ENCODE measurements at places on chromosomes 2 and 18.

DNA sequence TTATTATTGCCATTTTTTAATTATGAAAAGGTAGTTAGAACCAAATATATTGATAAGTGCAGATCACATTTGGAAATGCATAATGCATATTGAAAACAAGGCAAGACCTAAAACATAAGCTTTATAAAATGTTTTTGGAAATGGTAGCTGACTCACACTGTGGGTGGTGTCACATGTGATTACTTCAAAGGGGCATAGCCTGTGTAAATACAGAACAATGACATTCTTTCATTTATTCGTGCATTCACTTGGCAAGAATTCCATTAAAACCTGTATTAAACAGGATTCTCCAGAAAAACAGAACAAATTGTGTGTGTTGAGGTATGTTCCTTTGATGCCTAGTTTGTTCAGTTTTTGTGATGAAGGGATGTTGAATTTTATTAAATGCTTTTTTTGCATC is 427.3 kb upstream of the ST6GAL2 start:
- no peak for DNase-seq

DNA sequence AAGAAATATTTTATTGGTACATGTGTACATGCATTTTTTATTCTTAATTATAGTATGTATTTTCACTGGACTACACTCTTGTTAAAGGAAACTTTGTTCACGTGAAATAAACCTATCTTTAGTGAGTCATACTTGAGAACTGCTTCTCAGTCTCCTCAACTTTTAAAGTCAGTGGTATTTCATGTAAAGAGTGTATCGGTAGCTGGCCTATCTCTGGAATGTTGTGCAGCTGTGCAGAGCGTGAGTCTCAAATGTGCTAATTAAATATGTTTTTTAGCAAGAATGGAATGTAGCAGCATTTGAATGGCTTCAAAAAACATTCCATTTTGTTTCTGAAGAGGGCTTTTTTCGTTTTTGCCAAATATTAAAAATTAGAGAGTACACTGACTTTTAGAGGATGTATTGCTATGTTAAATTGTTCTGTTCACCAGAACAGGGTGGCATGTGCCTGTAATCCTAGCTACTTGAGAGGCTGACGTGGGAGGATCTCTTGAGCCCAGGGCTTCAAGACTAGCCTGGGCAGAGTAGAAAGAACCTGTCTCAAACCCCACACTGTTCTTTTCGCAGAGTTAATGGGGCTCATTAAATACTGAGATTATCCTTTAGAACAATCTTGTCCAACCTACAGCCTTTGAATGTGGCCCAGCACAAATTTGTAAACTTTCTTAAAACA is 14.3 kb downstream of the SPTBN1 start:
- no peak for DNase-seq

DNA sequence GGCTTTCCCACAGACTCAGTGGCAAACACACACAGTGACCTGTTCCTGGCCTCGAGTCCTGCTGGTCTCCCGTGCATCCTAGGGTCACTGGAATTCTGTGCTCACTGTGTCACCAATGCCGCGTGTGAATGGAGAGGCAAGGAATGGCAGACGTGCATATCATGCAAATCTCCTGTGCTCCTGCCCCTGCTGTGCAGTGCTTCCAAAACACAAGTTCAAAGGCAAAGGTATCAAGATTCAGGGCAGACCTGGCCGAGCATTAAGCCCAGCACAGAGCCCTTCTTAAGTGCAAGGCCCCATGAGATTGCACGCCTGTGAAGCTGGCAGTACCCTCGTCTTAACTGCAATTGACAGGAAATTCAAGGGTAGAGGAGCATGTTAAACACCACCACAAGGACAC is 129.1 kb downstream of the NDUFA10 start:
- DNase-seq, result no peak

DNA sequence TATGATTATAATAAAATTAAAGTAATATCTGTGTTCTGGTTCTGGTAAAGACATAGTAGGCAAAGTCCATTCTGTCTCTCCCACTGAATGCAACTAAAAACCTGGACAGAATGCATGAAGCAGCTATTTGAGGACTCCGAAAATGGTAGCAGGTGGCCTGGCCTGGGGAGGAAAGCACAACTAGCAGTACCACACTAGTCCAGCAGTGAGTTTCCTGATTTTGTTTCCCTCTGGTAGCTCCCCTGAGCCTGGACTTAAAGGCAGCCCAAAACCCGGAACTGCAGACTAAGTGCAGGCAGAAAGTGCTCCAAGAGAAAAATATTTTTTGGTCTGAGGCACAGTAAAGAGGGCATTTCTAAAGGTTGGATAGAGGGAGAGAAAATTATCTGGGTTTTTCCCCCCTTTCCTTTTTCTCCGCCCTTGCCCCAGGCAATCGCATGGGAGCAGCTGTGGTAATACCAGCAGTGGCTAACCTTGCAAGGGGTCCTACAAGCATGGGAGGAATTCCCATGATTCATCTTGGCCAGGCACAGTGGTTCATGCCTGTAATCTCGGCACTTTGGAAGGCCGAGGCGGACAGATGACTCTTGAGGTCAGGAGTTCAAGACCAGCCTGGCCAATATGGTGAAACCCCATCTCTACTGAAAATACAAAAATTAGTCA is 32.3 kb downstream of the ASXL2 start:
- no peak for DNase-seq

GRCh38 chr2:207830778-207831438 is 61.2 kb upstream of the FZD5 start:
- no peak for DNase-seq

- no peak for DNase-seq
Observed at GRCh38 chr2:160464017-160464416, 29.6 kb downstream of the RBMS1 start.

DNA sequence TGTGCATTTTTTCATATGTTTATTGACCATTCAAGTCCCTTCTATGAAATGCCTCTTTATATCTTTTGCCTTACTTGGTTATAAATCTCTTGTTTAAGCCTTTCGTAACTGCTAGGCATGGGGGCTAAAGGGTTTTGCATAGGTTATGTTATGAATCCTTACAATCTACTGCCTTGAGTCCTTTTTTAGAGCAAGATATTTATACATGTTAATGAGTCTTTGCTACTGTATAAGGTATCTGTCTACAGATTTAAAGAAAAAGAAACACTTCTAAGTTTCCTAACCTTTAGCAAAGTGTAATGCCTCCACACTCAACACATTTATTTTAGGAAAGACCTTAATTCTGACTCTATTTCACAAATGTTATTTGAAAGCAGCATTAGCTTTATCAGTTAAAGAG is 43.6 kb upstream of the XPO1 start:
- no peak for DNase-seq

DNA sequence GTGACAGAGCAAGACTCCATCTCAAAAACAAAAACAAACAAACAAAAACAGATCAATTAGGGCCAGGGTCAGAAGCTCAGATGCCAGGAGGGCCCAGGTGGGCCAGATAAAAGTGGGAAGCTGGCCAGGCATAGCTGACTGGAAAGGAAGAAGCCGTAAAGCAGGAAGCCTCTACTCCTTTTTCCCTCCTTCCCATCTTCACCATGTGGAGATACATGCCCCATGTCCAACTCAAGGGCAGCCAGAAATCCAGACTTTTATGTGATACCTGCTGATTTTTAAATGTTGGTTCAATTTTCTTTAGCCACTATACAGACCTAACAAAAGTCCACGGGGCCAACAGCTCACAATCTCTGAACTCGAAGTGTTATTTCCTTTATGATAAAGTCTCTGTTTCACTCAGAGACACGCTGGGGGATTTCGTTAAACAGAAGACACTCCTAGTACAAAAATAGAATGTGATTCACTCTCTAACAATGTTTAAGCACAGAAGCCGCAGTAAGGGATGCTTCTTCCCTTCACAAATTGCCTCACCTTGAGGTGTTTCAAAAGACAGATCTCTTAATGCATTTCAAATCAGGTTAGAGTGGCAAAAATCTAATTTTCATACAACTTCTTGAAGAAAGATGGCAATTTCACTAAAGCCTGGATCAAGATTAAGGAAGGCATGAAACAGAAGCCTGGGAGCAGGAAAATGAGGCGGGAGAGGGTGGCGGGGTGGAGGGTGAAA is 14.0 kb downstream of the TMEM247 start:
- no peak for DNase-seq

GRCh38 chr2:61585383-61585782 is 47.2 kb upstream of the XPO1 start:
- no peak for DNase-seq

Data from HuH-7.5 (cell line).